Activated naive CD4-positive, alpha-beta T cell treated with Interleukin-2 at 50 U/mL for 16 hours (primary cell): ENCODE measurements at places on chromosomes 6 and 20.
A peak's percentile ranks its signal among the peaks of the same experiment; 100 is the strongest.

GRCh38 chr6:159017757-159018559, 18.0 kb upstream of the RSPH3 start:
- no peak for DNase-seq

DNA sequence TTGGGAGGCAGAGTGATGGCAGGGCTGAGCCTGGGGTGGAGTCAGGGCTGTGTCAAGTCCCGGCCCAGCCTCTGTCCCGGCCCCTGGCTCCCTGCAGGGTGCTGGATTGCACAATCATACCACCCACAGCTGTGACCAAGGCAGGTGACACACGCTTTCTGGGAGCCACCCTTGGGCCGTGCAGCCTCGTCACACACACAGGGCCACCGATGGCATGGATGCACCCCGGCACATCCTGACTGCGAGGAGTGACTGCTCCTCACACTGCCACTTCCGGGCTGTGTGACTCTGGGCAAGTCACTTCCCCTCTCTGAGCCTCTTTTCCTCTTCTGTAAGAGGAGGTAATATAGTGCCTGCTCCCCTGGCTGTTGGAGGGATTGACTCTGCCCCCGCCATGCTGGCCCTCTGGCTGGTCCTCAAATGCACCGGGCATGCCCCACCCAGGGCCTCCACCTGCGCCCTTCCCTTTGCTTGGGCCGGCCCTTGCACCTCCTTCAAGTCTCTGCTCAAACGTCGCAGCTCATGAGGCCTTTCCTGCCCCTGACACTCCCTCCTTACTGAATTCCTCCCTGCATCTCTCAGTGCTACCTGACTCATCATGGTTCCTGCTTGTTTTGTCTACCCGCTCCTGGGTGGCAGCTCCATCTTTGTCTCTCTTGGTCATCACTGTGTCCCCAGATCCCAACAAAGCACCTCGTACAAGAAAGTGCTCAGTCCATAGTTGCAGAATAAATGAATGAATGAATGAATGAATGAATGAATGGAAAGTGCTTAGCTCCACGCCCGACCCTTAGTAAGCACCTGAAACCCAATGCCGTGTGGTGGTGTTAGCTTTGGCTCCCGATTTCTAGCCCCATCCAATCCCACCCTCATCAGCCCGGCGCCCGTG, 93.5 kb downstream of the CEBPB start:
- peak; percentile 32 for DNase-seq

DNA sequence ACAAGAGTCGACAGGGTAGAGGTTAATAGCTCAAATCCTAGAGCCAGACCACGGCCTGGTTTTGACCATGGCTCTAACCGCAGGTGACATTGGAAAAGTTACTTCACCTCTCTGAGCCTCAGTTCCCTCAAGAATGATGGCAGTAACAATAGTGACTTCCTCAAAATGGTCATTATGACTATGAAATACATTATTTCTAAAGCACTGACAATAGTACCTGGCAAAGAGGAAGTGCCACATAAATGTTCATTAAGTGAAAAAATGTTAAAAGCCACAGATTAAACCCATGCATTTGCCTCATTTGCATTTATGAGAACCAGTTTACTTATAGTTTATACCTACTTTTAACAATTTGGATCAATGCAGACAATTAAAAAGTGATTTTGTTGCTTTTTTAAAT, 12.3 kb downstream of the BTBD3 start:
- DNase-seq: no peak

DNA sequence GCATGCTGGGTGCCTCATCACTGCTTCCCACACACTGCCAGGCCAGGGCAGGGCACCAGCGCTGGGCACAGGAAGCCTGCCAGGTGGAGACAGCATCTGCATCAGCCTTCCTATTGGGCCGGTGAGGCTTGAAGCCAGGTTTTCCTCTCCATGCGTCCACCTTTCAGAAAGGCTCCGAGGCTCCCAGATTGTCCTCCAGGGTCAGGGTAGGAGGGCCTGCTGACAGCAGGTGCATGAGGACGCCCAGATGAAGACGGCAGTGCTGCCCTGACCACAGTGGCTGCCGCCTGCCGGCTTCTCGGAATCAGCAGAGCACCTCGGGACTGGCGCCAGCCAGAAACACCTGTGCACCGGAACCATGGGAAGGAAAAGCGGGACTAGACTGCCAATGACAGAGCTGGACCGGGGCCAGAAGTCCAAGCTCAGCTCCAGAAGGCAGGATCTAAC, 170.5 kb upstream of the CST7 start:
- DNase-seq: no peak

- DNase-seq: no peak
Measured at GRCh38 chr6:142380626-142381025, 78.8 kb downstream of the ADGRG6 start.

GRCh38 chr6:144069506-144069905, 25.9 kb downstream of the SF3B5 start:
- no peak for DNase-seq

DNA sequence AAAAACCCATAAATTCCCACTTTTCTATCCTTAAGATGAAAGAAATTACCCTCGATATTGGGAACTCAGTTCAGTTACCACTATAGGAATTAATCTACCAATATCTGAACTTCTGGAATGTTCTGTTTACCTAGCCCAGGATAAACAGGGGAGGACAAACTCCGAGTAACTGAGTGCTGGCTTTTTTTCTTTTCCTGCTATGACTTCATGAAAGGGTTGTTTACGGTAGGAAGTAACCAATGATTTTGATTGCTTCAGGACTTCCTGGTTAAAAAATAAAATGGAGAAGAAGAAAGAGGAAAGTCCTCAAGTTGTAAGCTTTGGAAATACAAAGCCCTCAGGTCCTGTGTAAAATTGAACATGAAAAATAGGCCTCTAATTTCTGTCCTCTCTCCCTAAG, 167.7 kb downstream of the ZNF217 start:
- no peak for DNase-seq

GRCh38 chr6:20274137-20274536, 61.9 kb upstream of the MBOAT1 start:
- DNase-seq: no peak

- no peak for DNase-seq
Measured at GRCh38 chr6:126548300-126548699, 208.4 kb downstream of the CENPW start.

GRCh38 chr6:159110748-159111147, 58.5 kb upstream of the FNDC1 start:
- DNase-seq: no peak

GRCh38 chr20:52676283-52676995, 295.7 kb upstream of the TSHZ2 start:
- no peak for DNase-seq

DNA sequence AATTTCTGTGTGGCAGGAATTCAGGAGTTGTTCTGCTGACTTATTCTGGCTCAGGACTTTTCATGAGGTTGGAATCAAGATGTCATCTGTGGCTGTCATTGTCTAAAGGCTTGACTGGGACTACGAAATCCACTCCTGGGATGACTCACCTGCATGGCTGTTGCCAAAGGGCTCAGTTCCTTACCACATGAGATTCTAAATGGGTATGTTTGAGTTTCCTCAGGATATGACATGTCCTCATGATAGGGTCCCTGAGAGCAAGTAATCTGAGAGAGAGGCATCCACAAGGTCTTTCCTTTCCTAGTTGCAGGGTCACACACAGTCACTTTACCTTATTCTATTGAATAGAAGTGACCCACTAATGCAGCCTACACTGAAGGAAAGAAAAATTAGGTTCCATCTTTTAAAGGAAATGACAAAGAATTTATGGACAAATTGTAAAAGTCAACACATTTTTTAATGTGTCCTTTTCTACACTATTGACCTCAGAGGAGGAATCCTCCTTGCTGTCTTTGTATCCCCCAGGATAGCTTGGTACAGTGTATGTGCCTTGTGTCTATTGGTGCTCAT, 1025.0 kb upstream of the GJE1 start:
- DNase-seq: no peak

GRCh38 chr20:46260480-46260879, 47.8 kb downstream of the CDH22 start:
- DNase-seq: no peak

DNA sequence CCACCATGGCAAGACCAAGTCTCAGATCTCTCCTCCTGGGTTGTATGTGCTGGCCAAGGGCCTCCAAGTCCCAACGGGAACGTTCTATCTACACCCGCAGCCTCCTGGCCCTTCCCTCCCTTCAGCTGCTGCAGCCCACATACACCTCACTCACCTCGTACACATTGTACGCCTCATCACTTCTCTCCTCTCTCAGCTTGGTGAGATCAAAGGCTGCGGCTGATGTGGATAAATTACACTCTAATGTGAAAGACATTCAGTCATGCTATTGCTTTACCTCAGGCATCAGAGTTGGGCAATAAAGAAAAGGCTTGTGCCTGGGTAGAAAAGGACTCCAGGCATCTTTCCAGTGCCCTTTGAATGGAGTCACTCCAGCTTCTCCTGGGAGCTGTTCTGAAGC, 135.3 kb upstream of the FOXQ1 start:
- no peak for DNase-seq

- no peak for DNase-seq
Measured at GRCh38 chr6:8069151-8069550, 5.0 kb upstream of the BLOC1S5 start.

DNA sequence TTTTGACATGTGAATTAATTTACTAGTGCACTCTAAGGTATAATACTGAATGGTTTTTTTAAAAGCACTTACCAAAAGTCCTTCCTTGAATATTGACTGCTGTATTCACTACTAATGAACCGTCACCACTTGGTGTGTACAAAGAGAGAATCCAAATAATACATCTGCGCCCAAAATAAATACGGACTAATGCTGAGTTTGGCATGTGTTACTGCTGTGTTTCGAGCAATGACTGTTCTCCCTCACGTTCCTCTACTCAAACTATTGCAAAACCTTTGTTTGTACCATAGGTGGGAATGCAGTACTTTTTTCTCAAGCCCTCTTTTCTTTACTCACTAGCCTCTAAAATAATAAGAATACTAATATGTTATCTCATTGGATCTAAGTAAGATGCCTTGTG, 305.5 kb downstream of the QKI start:
- no peak for DNase-seq

DNA sequence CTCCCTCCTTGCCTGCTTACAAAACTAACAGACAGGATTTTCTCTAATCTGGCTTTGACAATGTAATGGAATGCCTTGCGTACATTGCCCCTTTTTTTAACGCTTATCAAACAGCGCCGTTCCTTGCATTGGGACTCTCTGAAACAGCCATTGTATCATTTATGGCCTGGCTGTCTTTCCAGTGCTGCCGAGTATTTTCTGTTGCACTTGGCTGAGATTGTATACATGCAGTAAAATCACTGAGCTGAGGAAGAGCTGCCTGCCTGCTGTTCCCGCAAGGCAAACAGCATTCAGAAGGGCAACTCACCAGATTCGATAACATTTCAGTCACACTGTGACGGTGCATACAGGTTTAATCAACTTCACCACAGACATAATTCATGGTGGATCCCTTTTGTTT, 106.0 kb downstream of the SH3BGRL2 start:
- DNase-seq: no peak

GRCh38 chr6:151063352-151063751, 176.4 kb upstream of the AKAP12 start:
- no peak for DNase-seq

DNA sequence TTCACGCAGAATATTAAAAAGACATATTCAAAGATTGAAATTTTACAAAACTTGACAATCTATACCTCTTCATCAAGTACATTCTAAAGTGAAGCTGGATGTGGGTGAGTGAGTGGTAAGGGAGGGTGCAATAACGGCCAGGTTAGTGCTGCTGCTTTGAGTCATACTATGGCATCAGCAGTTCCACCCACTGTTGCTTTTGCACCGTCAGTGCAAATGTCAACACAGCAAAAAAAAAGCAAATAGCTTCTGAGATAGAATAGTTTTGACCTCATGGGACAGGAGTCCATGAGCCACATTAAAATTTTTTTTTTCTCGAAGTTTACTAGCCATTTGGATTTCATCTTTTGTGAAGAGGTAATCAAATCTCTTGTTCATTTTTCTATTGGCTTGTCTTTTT, 31.8 kb downstream of the PSMF1 start:
- no peak for DNase-seq

DNA sequence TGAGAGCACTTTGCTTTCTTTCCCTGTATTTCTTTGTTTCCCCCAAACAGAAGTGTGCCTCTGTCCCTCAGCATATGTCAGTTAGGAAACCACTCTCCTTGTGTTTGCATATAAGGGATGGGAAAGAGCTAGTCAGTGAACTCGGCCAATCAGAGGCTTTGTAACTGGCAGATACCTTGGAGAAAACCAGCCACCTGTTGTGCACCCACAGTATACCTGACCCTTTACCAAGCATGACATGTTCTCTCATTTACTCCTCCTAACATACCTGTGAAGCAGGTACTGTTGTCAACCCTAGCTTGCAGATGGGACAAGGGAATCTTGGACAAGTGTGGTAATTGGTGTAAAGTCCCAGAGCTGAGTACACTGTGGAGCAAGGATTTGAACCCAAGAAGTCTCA, 96.1 kb upstream of the FAM8A1 start:
- no peak for DNase-seq

DNA sequence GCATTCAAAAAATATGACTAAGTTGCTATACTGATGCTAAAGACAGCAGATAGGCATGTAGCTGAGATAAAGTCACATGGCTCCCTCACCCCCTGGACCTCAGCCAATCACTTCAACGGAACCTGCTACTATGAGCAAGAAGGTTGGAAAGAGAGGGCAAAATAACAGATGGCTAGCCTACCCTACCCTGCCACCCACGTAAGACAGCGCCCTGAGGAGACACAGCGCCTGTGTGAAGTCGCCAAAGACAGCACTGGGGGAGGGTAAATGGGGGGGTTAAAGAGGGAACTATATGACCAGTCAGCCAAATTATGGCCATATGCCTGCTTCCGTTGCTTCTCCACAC, 163.2 kb downstream of the RALGAPA2 start:
- no peak for DNase-seq

- no peak for DNase-seq
Measured at GRCh38 chr6:45697605-45698004, 318.1 kb downstream of the CLIC5 start.

GRCh38 chr6:79797163-79797764, 150.1 kb downstream of the ELOVL4 start:
- DNase-seq: no peak

- DNase-seq: no peak
Measured at GRCh38 chr20:57660922-57661745, 40.9 kb upstream of the ZBP1 start.

DNA sequence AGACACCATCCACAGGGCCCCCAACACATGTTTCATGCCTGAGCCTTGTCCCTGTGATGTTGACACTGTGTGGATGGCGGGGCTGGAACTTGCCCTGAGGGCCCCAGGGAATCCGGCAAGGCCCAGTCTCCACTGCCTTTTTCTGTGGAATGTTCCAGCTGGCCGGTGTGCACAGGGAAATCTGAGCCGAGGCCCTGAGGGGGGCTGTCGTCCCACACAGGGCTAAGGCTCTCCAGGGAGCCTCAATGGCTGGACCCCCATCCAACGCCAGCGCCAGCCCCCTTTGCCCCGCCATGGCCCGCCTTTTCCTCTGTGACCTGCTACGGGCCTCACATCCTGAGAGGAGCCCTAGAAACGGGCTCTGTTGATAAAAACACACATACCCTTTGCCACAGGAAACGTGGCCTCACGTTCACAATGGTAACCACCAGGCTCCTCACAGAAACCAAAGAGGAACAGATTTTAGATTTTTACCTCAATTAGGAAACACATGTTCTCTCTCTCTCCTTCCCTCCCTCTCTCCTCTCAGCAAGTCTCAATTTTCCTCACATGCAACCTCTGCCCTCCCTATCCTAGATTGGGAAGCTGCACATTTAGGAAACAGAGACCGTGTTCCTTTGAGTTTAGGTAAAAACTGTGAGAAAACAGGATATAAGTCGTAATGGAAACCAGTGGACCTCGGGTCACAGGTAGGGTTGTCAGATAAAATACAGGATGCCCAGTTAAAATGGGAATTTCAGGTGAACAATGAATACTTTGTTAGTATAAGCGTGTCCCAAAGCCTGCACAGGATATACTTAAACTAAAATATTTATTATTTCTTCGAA, 13.7 kb upstream of the ZNF831 start:
- DNase-seq: peak; percentile 69
